HEK293T (cell line): ENCODE measurements at places on chromosomes 7 and 10.
A peak's percentile ranks its signal among the peaks of the same experiment; 100 is the strongest.

- DNase-seq = no peak
Measured at GRCh38 chr10:60376221-60377041, 13.2 kb downstream of the ANK3 start.

- DNase-seq = no peak
Measured at GRCh38 chr7:108157606-108158335, 27.6 kb upstream of the LAMB4 start.

GRCh38 chr7:26891400-26892350 lies 27.3 kb upstream of the SKAP2 start:
- DNase-seq = no peak

DNA sequence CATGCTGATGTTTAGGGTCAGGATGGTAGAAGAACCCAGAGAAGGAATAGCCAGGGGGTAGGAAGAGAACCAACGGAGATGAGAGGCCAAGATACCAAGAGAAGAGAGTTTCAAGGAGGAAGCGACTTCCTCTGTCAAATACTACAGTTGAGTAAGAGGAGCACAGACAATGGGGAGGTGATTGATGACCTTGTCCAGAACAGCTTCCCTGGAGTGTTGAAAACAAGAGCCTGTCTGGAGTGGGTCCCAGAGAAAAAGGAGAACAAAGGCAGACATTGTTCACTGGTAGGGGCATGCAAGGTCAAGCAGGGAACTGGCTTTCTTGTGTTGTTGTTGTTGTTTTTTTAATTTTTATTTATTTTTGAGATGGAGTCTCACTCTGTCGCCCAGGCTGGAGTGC lies 9.6 kb upstream of the TRIM56 start:
- DNase-seq = no peak

GRCh38 chr7:108196004-108196403 lies 65.8 kb upstream of the LAMB4 start:
- no peak for DNase-seq

DNA sequence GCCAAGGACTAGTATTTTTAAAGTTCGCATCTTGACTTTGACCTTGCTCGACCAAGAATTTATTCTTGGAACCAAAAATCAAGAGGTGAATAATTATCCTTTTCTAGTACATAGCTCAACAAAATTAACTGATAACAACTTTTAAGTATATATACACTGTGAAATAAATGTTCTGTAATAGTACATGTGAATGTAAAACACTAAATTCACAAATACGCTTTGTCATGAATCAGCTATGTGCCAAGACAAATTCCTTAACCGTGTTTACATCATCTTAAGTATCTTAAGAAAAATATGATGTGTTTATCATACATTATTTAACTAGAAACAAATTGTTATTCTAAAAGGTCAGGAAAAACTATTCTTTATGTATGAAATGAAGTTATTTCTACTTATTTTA lies 83.3 kb downstream of the CUL2 start:
- no peak for DNase-seq

DNA sequence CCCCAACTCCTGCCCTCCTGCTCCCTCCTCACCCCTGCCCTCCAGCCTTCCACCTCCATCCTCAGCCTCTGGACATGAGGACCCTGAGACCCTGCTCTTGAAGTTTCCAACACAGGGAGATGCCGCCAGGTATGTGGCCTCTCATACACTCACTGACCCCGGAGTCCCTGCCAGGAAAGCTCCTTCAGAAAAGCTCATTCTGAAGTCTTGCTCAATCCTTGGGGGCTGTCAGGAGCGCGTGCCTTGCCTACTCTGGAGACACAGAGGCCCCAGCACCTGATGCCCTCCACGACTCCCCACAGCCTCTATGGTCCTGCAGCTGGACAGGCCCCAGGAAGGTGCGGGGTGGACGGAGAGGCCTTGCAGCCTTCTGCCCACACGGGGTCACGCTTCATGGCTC lies 11.0 kb downstream of the NUDT1 start:
- DNase-seq = no peak

DNA sequence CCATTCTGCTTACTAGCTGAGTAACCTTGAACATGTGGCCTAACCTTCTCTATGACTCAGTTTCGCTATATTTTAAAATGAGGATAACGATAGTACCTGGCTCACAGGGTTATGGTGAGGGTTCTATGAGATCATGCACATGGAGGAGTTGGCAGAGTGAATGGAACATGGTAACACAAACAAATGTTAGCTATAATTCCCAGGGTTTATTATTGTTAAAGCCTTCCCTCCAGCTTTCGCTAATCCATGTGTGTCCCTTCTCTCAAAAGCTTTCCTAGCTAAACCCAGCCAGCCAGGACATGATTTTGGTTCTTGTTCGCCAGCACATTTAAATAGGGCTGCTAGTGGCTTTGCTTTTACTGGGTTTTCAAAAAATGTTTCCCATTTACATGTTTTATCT lies 361.0 kb upstream of the NFE2L3 start:
- DNase-seq = no peak

- no peak for DNase-seq
Measured at GRCh38 chr10:28719789-28720436, 42.6 kb downstream of the BAMBI start.

GRCh38 chr7:45324683-45325237 lies 167.2 kb downstream of the RAMP3 start:
- no peak for DNase-seq

DNA sequence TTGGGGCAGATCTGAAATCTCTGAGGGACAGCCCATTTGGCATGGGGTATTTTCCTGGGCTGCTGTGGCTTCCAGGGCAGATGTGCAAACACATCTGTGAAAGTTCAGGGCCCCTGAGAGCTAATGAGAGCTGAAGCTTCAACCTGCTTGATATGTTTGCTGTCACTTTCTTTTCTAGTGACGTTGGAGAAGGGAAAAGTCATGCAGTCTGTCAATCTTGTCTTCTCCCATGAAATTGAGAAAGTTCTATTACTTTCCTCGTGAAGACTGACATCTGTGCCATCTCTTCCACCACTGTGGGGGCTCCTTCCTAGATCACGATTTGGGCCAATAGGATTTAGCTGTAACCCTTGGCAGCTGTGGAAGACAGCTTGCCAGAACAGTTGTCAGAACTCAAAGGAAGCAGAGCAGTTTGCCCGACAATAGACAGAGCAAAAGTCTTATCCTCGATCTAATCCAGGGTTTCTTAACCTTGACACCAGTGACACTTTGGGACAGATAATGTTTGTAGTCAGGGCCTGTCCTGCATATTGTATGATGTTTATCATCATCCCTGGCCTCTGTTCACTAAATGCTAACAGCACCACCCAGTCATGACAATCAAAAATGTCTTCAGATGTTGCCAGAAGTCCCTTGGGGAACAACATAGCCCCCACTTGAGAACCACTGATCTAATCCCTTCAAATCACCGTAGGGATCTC lies 586.5 kb downstream of the LRMDA start:
- DNase-seq = no peak

GRCh38 chr7:40611095-40611871 lies 476.5 kb downstream of the SUGCT start:
- no peak for DNase-seq

DNA sequence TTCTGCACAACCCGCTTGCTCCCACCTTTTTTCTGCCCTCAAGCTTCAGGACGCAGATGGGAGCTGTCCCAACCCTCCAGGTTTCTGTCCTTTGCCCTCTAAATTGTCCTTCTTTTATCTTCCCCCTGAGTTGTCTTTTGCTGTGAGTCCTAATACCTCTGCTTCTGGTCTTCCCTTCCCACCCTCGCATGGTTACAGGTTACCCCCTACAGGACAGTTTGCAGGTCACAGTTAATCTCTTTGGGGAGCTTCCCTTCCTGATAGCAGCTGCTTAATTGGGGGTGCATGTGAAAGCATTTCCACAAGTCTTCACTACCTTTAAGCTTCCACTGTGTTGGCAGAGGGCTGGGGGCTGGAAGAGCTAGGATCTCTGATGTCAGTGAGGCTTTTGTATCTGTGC lies 121.5 kb upstream of the CXCL12 start:
- DNase-seq = no peak

GRCh38 chr10:78588194-78588811 lies 480.5 kb upstream of the ZMIZ1 start:
- no peak for DNase-seq

DNA sequence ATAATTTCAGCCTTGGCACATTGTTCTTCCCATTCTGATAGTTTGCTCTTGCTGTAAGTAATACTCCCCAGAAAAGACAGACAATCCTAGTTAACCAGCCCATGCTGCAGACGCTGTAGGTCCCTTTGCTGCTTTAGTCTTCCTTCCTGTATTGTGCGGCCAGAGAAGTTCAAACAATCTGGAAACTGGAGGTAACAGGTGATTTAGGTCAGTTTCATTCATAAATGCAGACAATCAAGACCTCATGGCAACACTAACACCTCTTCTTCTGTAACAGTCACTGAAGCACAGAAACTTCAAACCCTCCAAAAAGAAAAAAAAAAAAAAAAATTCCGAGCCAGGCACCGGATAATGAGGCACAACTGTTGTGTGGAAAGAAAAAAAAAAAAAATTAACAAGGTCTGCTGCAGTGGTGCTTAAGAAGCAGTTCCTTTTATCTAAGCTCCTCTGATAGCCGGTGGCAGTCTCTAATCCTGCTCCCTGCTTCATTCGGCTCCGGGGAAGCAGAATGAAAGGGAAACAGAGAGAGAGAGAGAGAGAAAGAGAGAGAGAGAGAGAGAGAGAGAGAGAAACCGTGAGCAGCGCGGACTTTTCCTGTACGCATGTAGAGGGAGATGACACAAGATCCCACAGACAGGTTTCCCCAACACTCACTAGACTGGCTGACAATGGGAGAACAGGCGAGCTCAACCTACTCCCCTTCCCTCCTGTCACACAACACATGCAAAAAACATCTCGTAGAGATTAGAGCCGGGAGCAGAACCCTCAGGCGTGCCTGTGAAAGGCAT lies at the start of gene SEMA3A:
Gene SEMA3A (minus strand): TSS at position 306 of the 788 bp plus-strand sequence. CDS start 203 bp downstream, at position 103.
- peak; percentile 52 for DNase-seq

DNA sequence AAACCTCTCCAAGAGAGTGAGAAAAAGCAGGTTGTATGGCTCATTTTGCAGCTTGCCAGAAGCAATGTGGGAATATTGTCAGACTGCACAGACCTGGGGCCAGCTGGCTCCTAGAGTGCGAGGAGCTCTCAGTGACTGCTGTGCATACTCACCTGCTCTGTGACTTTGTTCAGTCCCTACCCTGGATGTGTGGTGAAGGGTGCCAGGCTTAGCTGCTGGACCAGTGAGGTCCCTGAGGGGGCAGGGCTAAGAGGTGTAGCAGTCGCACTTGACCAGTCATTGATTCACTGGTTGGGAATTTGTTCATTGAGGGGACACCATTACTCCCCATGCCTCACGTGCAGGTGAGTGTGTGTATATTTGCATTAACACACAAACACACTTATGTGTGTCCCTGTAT lies 60.1 kb downstream of the IKZF1 start:
- DNase-seq = no peak

DNA sequence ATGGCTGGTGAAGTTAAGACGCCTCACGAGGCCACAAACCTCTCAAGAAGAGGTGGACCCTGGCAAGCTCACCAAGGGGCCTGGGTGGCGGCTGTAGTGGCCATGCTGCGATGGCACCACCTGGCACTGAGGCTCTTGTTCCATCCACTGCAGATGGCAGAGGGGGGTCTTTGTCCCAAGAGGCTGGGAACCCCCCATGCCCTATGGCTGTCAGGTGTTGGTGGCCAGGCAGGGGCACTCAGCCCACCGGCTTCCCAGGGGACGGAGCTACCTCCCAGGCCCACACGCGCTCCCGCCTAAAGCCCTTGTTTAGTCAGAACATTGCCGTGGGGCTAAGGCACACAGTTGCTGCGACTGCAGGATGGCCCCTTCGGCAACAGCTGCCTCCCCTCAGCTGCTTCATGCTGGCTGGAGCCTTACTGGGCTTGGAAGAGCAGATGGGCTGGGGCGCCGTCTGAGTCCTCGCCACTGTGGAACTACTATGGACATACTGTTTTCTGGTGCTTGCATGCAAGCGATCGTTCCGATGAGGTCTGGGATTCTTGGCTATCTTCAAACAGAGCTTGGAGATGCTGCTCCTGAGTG lies 46.8 kb downstream of the DPYSL4 start:
- DNase-seq = no peak

DNA sequence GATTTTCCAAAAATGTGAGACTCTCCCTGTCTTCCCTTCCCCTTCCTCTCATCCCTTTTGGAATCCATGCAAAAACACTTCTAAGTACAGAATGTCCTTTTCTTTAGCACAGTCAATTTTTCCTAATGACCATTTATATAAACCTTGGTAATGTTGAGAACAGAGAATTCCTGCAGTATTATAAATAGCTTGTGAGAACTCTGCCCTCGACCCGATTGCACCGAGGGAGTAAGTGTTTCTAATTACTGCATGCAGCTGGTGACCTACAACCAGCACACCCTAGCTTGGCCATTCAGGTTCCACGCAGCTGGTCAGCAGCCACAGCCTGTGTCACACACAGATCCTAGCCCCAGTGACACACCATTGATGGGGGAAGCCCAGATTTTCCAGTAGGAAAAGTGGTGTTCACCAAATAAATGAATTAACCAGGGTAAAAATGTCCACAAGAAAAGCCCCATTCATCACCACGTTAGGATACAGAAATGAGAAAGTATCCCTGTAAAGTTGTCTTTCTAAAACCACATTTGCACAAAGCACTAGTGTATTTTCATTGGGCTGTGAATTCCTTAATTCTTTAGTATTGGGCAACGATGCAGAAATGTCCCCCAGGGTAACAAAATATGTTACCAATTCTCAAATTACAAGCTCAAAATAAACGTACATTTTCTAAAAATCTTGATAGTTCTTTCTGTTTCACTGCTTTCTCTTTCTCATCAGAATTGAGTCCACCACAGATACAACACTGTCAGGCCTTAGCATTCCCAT lies 499.0 kb upstream of the KLF6 start:
- no peak for DNase-seq

DNA sequence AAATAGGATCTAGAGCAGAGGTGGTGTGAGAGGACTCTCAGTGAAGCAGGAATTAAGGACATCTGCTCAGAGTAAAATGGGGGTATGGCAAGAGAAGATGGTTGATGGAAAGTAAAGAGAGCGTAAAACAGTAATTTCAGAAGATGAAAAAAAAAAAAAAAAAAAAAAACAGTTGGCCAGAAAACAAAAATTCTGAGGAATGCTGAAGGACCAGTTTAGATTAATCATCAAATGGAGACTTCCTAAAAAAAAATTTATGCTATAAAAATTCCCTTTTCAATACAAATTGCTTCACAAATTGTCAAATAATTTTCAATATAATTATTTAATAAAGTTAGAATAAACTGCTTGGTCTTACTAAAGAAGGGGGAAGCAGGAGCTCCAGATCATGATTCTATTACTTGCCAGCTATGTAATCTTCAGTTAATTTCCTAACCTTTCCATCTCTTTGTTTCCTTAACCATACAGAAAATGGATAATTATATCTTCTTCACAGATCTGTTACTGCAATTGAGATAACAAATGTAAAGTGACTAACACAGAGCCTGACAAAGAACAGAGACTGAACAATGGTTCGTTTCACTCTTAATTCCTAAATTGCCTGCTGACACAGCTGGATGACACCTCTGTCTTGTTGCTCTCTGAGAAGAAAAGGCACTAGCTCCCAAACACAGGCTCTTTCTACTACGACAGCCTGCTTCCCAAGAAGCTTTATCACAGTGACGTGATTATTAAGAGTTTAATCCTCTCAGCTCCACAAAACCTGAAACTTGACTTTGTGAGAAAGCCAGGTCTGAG lies 64.9 kb upstream of the GPR22 start:
- no peak for DNase-seq

GRCh38 chr7:4115442-4115841 lies 566.7 kb upstream of the FOXK1 start:
- DNase-seq = no peak

- DNase-seq = no peak
Measured at GRCh38 chr10:22617516-22617915, 96.9 kb downstream of the PIP4K2A start.
